Astrocyte (in vitro differentiated cells and primary cell): ENCODE measurements at places on chromosomes 2 and 18.

DNA sequence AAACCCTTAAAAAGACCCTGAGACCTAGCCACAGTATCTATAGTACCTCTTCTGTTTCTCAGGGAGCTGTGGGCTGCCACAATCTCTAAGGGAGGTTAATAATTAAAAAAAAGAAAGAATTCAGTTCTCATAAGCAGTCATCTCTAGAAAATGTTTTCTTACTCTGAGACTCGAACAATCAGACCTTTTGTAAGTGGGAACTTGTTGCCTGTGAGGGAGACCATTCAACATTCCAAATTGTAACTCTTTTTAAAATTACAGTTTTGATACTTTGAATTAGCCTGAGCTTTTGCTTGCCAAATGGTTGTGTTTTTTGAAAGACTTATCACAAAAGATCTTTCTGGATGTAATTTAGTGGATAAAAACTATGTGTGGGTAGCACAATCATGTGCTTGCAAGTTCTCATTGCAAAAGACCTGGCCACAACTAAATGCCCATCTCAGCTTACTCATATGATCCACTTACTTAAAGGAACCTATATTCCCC, 33.3 kb downstream of the IL1R2 start:
- peak; percentile 85 for DNase-seq

DNA sequence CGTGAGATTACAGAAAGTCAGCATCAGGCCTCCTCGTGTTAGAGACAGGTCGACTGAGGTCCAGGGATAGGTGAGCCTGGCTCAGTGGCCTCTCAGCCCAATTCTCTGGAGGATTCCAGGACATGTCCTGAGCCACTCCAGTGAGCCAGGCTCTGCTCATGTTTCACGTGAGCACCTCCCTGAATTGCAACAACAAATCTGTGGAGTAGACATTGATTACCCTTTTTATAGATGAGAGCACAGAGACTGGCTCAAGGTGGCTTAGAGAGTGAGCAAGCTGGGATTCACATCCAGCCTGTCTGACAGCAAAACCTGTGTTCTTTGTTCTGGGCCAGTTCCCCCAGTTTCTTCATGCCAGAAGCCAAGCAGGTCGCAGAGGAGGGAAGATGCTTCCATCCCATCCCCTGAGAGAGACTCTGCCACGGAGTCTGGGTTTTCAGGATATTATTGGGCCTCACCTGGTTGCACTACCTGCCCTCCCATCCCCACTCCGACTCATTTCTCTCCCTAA, 46.4 kb downstream of the HS1BP3 start:
- no peak for DNase-seq

DNA sequence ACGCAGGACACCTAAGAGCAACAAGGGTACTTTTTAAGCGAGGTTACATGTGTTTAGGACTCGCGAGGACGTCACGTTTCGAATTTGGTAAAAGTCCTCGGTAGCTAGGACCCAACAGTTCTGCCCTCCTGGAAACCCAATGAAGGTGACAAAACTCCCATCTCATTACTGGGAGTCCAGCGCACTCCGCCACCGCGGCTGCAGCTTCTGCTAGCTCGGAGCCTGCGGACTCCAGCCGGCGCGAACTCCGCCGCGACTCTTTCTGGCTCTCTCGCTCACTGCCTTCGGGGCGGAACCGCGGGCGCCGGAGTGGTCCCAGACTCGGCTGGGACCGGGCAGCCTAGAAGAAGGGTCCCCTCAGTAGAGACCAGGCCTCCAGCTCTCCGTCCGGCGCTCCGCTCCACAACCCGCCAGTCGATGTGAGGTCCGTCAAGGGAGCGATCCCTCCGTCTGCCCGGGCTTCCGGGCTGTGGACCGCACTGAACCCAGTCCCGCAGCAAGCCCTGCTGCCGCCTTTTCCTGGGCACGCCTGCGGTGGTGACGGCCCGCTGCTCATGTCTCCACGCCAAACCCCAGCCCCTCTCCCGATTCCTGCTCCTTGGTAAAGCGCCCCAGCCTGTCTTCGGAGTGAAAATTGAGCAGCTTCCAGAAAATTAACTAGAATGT, 3.0 kb upstream of the OSR1 start:
- no peak for DNase-seq

DNA sequence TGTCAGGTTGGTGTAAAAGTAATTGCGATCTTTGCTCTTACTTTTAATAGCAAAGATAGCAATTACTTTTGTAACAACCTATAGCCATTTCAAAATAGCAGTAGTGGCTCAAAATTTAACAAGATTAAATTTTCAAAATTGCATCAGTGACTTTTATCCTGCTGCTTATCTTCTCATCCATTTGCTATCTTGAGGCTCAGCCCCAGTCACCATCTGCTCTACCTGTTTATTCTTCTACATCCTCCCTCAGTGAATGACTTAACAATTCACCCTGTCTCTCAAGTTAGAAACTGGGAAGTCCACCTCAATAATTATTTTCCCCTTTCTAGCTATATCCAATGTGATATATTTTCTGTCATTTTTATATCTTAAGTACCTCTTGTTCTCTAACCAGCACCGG, 148.6 kb upstream of the ZNF804A start:
- no peak for DNase-seq

DNA sequence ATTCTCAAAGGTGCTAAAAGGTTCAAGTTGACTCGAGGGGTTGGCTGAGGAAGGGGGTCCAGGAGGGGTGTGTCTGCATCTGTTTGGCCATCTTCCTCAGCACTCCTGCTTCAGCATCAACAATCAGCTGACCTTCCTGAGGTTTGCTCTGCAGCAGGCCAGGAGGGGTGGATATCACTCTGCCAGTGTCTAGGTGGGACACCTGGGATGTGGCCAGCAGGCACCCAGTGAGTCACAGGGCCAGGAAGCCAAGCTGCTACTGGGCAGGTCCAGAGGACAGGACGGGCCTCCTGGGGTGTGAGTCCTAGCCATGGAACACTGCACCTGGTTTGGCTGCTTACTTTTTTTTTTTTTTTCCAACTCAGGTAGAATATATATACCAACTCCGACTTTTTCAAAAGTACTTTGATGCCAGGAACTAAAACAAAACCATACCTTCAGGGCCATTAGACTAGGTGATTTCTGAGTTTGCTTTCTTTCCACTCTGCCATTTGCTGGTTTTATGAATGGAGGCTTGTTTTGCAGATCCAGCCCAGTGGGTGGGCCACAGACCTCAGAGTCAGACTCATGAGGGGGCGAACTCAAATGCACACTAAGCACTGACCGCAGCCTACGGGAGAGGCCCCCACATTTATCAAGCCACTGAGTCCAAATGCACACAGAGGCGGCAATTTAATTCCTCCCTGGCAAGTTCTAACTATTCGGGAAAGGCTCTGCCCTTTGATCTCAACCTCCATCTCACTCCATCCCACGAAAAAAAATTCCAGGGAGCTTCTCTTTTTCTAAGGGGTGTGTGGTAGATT, 76.0 kb downstream of the UXS1 start:
- peak; percentile 10 for DNase-seq

DNA sequence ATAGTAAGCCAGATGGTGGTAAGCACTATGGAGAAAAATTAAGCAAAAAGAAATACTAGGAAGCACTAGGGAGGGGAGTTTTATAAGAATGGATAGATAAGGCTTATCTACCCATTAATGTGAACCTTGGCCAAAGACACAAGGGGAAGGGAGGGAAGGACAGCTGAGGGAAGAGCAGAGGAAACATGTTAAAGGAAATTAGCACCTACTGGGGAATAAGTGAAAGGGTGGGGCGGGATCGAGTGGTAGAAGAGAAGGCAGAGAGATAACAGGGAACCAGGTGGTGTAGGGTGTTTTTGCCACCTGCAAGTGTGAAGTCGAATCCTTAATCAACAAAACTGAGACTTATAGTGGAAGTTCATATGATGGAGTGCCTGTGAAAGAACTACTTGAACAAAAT, 1.7 kb downstream of the UNC80 start:
- DNase-seq: no peak

- no peak for DNase-seq
Measured at GRCh38 chr2:146633159-146633558, 1211.7 kb upstream of the ACVR2A start.

- DNase-seq: no peak
Measured at GRCh38 chr2:213545964-213546475, 261.8 kb downstream of the SPAG16 start.

- no peak for DNase-seq
Measured at GRCh38 chr2:119180892-119181291, 22.3 kb upstream of the C1QL2 start.

DNA sequence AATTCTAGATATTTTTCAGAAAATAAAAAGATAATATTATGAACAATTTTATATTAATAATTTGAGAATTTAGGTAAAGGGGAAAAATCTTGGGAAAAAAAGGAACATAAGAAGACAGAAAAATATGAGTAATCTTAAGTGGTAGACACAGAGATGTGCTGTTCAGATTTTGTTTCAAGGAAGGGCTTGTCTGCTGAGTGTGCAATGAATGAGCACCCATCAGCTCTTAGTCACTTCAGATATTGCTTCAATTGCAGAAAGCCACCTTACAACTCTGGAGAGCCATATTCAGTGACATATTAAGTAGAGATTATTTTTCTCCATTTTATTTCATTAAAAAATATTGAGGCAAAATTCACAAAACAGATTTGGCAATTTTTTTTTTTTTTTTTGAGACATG, 282.0 kb upstream of the CHST9 start:
- no peak for DNase-seq

- DNase-seq: no peak
Measured at GRCh38 chr2:152165306-152165705, 10.3 kb downstream of the STAM2 start.

DNA sequence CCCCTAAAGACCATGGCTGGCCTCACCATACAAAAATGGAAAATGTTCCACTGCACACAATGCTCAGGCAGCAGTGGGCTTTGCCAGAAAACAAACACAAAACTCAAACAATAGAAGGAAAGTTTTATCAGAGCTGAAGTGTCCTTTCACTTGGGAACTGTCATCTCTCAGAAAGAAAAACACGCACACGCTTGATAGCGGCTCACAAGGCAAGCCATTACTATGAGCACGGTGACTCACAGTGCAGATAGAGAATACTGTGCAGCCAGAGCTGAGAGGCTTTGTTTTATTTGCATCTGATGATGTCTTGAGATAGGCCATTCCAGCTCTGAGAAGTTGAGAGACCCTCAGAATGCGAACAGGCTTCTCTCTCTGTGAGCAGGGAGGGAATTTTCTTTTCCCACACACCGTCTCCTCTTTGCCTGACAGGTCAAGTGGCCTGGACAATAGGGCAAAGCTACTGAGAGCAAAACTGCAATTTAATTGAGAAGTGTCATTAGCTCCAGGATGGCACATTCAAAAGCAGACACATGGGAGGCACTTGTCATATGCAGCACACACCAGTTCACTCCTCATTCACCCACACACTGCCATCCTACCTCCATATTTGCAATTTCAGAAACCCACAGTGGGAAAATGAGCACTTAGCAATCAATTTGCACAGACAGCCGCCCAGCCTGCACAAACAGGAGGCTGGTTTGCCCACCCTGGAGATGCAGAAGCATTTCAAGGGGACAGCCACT, 236.6 kb downstream of the SS18 start:
- DNase-seq: peak; percentile 9
